ENCODE measurements at places on chromosomes 5 and 9.

DNA sequence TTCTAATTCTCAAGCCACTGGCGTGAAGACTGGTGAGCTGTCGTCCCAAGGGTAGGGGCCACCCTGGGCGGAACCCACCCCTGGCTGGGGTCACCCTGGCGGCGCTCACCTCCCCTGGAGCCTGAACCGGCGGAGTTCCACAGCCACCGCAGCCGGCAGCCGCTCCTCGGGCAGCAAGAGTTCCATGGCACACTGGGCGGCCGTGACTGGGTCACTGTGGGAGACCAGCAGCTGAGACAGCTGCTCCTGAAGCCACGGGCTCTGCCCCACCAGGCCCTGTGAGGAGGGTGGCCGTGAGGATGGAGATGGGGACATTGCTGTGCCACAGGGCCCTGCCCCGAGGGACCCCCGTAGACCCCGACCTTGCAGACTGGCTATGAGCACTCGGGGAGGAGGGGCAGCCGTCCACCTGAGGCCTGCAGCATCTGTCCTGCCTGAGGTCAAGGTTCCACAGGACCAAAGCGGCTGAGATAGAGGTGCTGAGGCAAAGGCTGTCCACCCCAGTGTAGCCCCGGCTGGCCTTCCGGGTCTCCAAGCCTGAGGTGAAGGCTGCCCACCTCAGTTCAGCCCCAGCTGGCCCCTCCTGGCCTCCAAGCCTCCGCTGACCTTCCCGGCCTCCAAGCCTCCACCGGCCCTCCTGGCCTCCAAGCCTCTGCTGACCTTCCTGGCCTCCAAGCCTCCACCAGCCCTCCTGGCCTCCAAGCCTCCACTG is 50.6 kb upstream of the NRARP start:
- H3K4me3 ChIP-seq: no peak overlapping the region
- no peaks in the 10 kb centered on the region for H3K36me3 ChIP-seq
- H3K4me1 ChIP-seq: no peaks in the 10 kb centered on the region
- DNase-seq: no peak
- no peak overlapping the region for H3K27ac ChIP-seq

DNA sequence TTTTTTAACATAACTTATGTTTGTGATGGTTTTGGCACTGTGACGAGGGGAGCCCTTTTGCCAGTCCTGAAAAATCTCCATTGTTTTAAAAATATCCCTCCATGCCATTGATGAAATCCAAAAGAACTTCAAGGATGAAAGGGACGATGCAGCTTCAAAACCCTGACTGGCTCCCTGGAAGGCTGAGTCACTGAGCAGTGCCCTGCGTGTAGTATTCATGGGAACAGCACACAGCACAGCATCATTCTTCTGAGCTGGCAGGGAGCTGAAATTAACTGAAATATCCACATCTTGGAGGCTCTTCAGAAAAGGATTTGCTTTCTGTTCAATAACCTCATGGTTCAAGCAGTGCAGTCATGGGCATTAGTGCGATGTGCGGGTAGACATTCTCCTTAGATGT is 29.7 kb downstream of the PDE4D start:
- H3K27me3 ChIP-seq: no peaks in the 10 kb centered on the region
- H3K4me1 ChIP-seq: no peaks in the 10 kb centered on the region
- no peak overlapping the region for H3K4me3 ChIP-seq
- DNase-seq: no peak
- H3K27ac ChIP-seq: no peak overlapping the region
- no peaks in the 10 kb centered on the region for H3K36me3 ChIP-seq

DNA sequence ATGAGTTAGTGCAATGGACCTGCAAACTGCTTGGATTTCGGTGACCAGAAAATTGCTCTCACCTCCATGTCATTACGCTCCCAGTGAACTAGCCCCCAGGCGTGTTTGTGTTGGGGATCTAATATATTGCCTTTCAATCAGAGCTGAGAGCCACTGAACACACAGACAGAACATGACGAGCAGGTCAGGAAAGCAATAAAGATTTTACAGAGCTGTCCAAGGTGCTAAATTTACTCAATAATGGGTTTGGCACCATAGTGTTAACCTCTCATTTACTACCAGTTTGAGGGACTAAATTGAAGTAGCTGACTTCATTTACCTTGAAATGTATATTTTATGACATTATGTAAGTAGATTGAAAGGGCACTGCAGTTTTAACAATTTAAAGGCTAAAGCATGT is 383.0 kb downstream of the EBF1 start:
- no peak overlapping the region for H3K27ac ChIP-seq
- peaks cover 14% of the 10 kb centered on the region for H3K36me3 ChIP-seq
- no peak for DNase-seq

GRCh38 chr5:167652690-167653089 is 638.8 kb upstream of the WWC1 start:
- DNase-seq: no peak
- H3K4me1 ChIP-seq: peaks cover 3% of the 10 kb centered on the region
- no peak overlapping the region for H3K27ac ChIP-seq
- H3K4me3 ChIP-seq: no peak overlapping the region
- no peaks in the 10 kb centered on the region for H3K27me3 ChIP-seq

DNA sequence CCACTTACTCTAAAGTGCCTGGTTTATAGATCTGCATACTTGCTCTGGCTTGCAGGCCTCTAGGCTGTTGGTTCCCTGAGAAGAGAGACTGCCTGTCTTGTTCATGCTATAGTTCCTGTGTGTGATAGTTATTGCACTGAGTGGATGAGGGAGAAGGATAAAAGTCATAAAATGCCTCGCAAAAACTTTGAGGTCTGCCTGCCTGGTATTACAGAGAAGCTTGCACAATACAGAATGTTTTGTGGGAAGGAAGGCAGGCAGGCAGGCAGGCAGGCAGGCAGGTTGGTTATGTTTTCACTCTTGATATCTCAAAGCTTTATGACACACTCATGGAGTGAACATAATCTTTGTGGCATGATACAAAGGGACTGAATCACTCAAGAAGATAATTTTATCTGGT is 287.1 kb downstream of the SLIT3 start:
- no peaks in the 10 kb centered on the region for H3K27me3 ChIP-seq
- no peak overlapping the region for H3K4me3 ChIP-seq
- H3K36me3 ChIP-seq: peaks cover 2% of the 10 kb centered on the region
- DNase-seq: no peak

DNA sequence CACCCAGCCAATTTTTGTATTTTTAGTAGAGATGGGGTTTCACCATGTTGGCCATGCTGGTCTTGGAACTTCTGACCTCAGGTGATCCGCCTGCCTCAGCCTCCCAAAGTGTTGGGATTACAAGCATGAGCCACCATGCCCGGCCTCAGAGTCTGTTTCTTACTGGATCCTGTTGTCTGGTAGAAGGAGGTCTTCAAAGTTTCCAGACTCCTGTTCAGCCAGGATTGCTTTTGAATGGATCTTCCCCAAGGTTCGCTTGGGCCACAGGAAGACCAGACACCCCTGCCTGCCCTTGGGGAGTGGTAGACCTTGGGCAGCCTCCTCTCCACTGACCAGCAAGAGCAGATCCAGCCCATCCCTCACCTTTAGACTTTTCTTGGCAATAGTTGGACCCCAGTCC is 7.6 kb upstream of the LCN2 start:
- peaks cover 2% of the 10 kb centered on the region for H3K4me1 ChIP-seq
- no peak overlapping the region for H3K4me3 ChIP-seq
- DNase-seq: no peak
- H3K36me3 ChIP-seq: no peaks in the 10 kb centered on the region

GRCh38 chr9:112917047-112917986 is 26.6 kb upstream of the SLC46A2 start:
- no peak overlapping the region for H3K4me3 ChIP-seq
- H3K27me3 ChIP-seq: no peaks in the 10 kb centered on the region
- no peak overlapping the region for H3K27ac ChIP-seq
- DNase-seq: no peak
- no peaks in the 10 kb centered on the region for H3K36me3 ChIP-seq
- H3K4me1 ChIP-seq: no peaks in the 10 kb centered on the region

GRCh38 chr5:153752890-153753289 is 262.4 kb downstream of the GRIA1 start:
- H3K27ac ChIP-seq: no peak overlapping the region
- no peaks in the 10 kb centered on the region for H3K36me3 ChIP-seq
- H3K4me1 ChIP-seq: peaks cover 15% of the 10 kb centered on the region
- H3K4me3 ChIP-seq: no peak overlapping the region
- H3K27me3 ChIP-seq: no peaks in the 10 kb centered on the region

DNA sequence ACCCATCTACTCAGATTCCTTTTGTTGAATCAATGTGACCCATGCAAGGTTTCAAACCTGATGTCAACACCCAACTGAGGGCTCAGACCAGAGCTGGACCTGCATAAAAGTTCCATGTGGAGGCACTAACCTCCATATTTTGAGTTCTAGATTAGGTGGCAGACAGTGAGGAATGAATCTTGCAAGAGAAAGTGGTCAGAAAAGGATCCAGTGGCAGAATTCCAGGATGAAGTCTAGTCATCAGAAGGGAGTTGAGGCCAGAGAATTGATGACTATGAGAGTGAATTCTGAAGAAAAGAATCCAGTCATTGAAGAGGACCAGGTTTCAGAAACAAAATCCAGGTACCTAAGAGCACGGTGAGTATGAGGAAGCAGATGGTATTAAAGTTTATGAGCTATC is 205.1 kb upstream of the RGMB start:
- peaks cover 19% of the 10 kb centered on the region for H3K4me1 ChIP-seq
- no peak overlapping the region for H3K27ac ChIP-seq
- H3K27me3 ChIP-seq: no peaks in the 10 kb centered on the region
- DNase-seq: no peak

DNA sequence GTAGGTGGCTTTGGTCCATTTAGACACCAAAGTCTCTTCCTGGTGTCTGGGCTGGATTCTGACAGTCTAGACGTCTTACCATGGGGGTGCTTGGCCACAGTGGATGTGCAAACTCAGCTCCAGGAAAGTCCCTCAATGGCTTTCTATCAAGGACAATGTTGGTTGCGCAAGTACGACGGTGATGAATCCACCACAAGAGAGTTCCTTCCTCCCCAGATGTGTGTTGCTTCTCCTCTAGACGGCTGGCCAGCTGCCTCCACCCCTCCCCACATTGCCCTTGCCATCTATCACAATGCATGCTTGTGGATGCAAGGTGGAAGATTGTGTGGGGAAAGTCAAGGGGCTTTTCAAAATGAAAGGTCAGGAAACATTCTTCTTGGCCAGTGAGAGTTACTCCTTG is 89.7 kb upstream of the IRX2 start:
- H3K27me3 ChIP-seq: no peaks in the 10 kb centered on the region
- no peak overlapping the region for H3K4me3 ChIP-seq
- no peak overlapping the region for H3K27ac ChIP-seq
- DNase-seq: no peak
- H3K36me3 ChIP-seq: no peaks in the 10 kb centered on the region
- no peaks in the 10 kb centered on the region for H3K4me1 ChIP-seq

- no peak overlapping the region for H3K4me3 ChIP-seq
- H3K27me3 ChIP-seq: no peaks in the 10 kb centered on the region
- H3K4me1 ChIP-seq: peaks cover 6% of the 10 kb centered on the region
- H3K36me3 ChIP-seq: no peaks in the 10 kb centered on the region
- H3K27ac ChIP-seq: no peak overlapping the region
Observed at GRCh38 chr9:131656356-131657036, 83.4 kb downstream of the RAPGEF1 start.

DNA sequence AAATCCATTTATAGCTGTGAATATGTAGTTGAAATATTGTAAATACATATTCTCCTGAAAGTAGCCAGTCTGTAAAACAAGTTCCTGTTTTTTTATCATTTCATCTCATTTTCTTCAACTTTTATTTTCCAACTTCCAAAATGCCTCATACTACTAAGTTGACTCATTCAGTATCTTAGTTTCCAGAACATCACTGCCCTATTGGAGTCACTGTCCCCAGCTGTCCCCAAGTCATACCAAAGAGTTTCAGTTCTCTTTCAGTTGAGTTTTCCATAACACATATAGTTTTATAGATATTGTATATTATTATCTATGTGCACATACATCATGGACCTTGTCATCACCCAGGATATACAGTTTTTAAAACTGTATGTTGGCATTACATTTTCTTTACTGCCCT is 261.7 kb downstream of the CDH12 start:
- H3K4me1 ChIP-seq: no peaks in the 10 kb centered on the region
- H3K4me3 ChIP-seq: no peak overlapping the region
- DNase-seq: no peak
- no peak overlapping the region for H3K27ac ChIP-seq

GRCh38 chr5:168798065-168799023 is 219.2 kb upstream of the PANK3 start:
- H3K27ac ChIP-seq: no peak overlapping the region
- peaks cover 9% of the 10 kb centered on the region for H3K4me1 ChIP-seq
- no peaks in the 10 kb centered on the region for H3K36me3 ChIP-seq

- no peaks in the 10 kb centered on the region for H3K27me3 ChIP-seq
- H3K36me3 ChIP-seq: no peaks in the 10 kb centered on the region
- no peaks in the 10 kb centered on the region for H3K4me1 ChIP-seq
- H3K27ac ChIP-seq: no peak overlapping the region
- H3K4me3 ChIP-seq: no peak overlapping the region
- DNase-seq: no peak
Observed at GRCh38 chr9:99345942-99346341, 123.9 kb downstream of the SEC61B start.

- no peaks in the 10 kb centered on the region for H3K36me3 ChIP-seq
- DNase-seq: no peak
- no peak overlapping the region for H3K4me3 ChIP-seq
- no peak overlapping the region for H3K27ac ChIP-seq
- no peaks in the 10 kb centered on the region for H3K27me3 ChIP-seq
Observed at GRCh38 chr9:19992556-19992955, 203.7 kb upstream of the SLC24A2 start.

DNA sequence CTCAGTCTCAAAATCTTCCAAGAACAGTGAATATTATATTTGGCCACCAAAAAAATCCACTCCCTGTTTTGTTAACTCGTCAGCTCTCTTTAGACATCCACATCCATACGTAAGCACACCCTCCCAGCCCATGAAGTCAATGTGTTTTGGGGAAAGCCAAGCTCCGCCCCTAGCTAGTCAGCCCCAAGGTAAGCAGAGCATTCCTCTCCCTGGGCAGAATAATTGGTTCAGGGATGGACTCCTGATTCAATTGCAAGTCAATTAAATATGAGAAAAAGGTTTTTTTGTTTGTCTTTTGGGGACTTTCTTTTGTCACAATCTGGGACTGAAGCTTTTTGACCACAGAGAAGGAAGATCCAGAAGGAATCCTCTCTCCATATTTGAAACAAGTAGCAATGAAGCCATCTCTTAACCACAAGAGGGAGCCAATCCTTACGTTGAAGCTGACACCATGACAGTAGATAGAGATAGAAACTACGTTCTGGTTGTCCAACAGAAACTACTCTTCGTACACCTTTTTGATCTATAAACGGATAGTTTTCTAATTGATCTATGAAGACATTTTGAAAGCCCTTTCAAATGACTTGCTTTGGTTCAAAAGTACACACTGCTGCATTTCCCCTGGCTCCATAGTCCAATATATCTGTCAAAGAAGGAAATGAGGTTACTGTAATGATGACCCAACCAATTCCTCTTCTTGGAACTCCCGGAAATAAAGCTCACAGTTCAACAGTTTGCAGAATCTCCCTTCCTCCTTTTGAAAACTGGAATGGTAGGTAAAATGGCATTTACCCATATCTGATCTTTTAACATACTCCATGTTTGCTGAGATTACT is 166.4 kb downstream of the TLE1 start:
- no peaks in the 10 kb centered on the region for H3K27me3 ChIP-seq
- H3K4me3 ChIP-seq: no peak overlapping the region
- DNase-seq: no peak
- no peaks in the 10 kb centered on the region for H3K36me3 ChIP-seq

Measured in neuronal stem cell (in vitro differentiated cells).